ENCODE measurements at places on chromosomes 5 and 9.

GRCh38 chr5:77369566-77369965, 122.5 kb downstream of the WDR41 start:
- DNase-seq = no peak

DNA sequence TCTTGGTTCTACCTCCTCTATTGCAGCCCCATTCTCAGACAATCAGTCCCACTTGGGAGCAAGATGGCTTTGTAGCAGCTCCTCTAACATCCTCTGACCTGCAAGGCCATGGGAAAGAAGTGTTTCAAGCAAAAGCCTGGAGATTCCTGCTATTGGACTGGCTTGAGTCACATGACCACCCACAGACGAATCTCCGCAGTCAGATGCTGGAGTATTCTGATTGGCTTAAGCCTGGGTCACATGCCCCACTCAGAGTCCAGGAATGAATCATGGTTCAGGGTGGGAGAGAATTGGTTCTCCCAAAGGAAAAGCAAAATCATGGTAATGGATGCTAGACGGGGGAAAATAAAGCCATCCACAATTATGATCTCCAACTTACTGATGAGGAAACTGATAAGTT, 22.6 kb upstream of the LMX1B start:
- no peak for DNase-seq

DNA sequence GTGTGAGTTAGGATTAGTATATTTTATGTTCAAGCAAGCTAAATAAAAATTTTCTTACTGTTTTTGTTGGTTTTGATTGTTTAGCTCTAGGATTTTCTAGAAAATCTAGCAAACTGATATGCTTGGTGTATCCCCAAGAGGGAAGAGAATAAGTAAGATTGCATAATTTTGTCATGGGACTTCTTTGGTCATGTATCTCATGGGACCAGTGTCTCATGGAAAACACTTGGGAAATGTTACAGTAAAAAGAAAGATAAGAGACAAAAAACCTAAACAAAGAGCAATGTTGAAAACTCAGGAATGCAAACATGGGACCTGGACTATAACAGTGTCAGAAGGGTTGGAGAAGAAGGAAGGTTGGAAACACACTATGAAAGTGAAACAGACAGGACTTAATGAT, 119.4 kb downstream of the TLR4 start:
- no peak for DNase-seq

GRCh38 chr5:67265951-67266350, 69.4 kb upstream of the CD180 start:
- DNase-seq = no peak

DNA sequence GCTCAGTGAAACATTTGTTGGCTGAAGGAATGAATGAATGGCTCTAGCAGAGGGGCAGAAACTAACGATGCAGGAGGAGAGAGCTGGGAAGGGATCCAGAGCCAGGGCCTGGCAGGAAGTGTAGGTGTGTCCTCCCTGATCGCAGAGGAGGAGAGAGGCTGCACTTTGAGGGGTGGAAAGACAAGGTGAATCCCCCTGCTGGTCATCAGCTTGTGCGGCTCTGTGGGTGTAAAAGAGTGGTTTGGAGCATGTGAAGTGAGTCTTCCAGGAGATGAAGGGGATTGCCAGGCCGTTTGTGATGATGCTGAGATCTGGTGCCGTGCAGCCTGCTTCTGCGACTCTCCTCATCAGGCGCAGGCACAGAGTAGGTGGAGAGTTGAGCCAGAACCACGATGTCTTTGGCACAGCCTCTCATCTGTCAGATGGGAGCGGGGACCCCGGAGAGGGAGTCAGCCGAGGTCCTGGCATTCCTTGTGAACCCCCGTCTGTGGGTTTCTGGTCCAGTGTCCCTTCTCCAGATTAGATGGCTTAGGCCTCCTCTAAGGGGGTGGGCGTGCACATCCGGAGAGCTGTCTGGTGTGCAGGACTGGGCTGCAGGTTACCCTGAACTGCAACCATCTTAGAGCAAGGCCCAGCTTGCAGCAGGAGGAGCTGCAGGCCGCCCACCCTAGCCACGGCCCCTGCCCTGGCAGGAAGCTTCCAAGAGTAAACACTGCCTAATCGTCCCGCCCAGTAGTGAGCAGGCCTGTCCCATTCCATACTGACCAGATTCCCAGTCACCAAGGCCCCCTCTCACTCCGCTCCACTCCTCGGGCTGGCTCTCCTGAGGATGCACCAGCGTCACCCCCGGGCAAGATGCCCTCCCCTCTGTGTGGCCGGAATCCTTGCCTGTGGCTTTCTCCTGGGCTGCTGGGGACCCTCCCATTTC, at the start of gene ADAMTS13:
TSS of gene ADAMTS13 (plus strand) at position 753 of the 928 bp plus-strand sequence. CDS start at position 830, 77 bp downstream.
- no peak for DNase-seq

GRCh38 chr9:16039988-16040761, 487.3 kb downstream of the CCDC171 start:
- peak; percentile 57 for DNase-seq

DNA sequence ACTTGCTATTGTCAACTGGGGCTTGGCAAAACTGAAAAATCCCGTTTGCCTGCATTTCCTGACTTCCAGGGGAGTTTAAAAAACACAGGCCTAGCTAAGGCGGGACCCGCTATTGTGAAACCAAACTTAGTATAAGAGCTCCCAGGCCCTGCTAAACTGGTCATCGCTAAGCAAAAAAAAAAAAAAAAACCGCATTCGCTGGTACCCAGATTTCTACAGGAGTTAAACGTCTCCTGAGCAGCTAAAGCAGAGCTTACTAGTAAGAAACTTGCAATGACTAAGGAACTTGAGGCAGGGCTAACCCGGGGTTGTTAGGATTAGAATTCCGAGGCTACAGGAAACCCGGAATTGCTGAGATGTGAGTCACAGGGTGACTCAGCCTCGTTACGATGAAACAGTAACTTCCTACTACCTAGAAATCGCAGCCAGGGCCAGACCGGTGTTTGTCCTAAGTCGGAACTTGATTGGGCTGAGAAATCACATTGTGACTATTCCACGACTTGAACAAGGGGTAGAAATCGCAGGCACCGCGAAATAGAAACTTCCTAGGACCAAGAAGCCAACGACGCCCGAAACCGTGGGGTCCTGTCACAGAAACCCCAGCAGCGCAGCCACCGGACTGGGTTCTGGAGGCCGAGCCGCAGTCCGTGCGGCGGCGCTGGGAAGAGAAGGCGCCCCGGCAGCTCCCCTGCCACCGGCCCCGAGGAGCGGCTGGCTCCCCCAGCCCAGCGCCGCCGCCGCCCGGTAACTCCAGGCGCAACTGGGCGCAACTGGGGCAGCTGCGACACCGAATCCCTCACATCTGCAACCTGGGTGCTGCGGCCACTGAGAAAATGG, 89.4 kb downstream of the ANXA2R start:
- DNase-seq = peak; percentile 65

DNA sequence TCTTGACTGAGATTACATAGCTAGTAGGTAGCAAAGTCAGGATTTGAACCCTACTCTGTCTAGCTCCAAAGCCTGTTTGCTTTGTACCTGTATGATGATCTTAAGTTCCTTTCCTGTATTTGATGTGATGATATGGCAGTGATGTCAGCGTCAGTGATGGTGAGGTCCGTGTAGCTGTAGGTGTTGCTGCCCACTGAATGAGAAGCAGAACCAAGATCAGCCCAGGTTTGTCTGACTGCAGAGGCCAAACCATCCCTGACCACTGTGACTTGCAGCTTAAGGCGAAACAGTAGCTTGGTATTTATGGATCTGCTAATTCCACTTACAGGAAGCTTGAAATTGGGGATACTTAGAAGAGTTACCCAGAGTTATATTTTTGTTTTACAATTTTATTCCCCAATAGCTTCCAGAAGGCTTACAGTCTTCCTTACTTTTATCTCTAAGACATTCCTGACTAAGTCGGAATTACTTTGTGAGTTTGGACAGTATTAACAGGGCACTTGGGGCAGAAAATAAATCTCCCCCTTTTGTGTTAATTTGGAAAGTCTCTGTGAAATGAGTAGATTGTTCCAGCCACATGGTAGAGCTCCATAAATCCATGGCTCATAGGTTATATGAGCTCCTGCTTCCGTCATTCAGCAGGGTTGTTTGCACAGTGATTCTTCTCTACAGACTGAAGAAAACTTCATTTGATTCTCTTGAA, 273.4 kb downstream of the NR3C1 start:
- DNase-seq = no peak

- DNase-seq = no peak
Measured at GRCh38 chr9:131259432-131259898, 16.8 kb downstream of the FAM78A start.

- DNase-seq = no peak
Measured at GRCh38 chr5:77983482-77984199, 207.5 kb upstream of the TBCA start.

- DNase-seq = no peak
Measured at GRCh38 chr5:82793808-82794419, 283.3 kb downstream of the TMEM167A start.

GRCh38 chr5:125317536-125317995, 571.1 kb upstream of the ZNF608 start:
- no peak for DNase-seq
